Caki2 (cell line): ENCODE measurements at places on chromosomes 4 and X. TPM values are rescaled to one million over a fixed set of nuclear protein-coding genes. Genes with fewer than 3 reads are reported as not detected.

The USP51 gene
- total RNA-seq, result 0.06 and 0.14 TPM in 2 replicates

The RGS12 gene
- total RNA-seq, result 13.1 and 27.0 TPM in 2 replicates

The MAGEE2 gene
- total RNA-seq, result not detected in 2 replicates

The FRMD7 gene
- total RNA-seq, result not detected in 2 replicates

The GABRE gene
- 4.0 and 6.0 TPM in 2 replicates for total RNA-seq

The UCP1 gene
- not detected in 2 replicates for total RNA-seq

The BANK1 gene
- total RNA-seq, result 0.90 and 1.1 TPM in 2 replicates

The POU3F4 gene
- total RNA-seq, result not detected in 2 replicates

The XG gene
- total RNA-seq, result not detected in 2 replicates

The MANBA gene
- total RNA-seq, result 17.8 and 19.4 TPM in 2 replicates

The DCTD gene
- 159 and 160 TPM in 2 replicates for total RNA-seq

- DNase-seq, result no peak
Measured at GRCh38 chr4:171461191-171461590, 352.0 kb upstream of the GALNTL6 start.

- no peak for DNase-seq
Measured at GRCh38 chr4:94567811-94568210, 116.1 kb downstream of the PDLIM5 start.

- peak; percentile 45 for DNase-seq
Measured at GRCh38 chrX:76148753-76149152, 24.1 kb upstream of the PBDC1 start.

GRCh38 chrX:130878350-130879341 is 24.4 kb downstream of the ENOX2 start:
- DNase-seq, result peak; percentile 53

DNA sequence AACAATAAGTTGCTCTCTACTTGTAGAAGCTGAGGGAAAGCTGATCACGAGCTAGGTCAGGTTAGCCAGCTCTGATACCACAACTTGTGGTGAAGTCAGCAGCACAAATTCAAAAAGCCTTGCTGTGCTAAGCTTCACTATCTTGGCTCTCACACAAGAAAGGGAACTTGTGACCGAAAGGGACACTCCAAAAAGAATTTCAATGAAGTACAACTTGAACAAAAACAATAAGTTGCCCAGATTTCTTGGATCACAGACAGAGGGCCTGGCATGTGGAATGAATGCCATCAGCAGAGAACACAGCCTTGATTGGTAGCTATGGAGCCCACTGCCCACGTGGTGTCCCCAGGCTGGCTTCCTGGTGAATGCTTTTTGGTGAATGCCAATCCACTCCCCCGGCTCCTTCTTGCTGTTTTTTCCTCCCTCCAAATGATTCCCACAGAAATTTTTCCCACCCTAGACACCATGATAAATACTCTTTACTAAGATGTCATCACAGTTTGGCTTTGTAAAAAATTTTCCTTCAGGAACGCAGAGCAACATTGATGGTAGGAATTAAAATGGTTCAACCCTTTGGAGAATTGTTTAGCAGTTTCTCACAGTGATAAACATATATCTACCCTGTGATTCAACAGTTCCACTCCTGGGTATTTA is 82.6 kb downstream of the ANXA3 start:
- no peak for DNase-seq

GRCh38 chrX:144791298-144791697 is 456.0 kb upstream of the SPANXN1 start:
- DNase-seq, result no peak

DNA sequence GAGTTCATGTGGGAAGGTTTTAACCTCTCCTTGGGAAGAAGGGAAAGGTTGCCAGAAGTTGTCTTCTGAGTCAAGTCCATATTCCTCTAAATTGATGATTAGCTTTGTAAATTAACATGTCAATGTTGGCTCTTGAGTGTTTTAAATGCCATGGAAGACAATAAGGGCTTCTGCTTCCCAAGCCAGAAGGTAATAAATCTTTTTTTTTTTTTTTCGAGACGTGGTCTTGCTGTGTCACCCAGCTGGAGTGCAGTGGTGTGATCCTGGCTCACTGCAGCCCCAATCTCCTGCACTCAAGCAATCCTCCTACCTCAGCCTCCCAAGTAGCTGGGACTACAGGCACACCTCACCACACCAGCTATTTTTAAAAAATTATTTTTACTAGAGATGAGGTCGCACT is 5.0 kb upstream of the REST start:
- DNase-seq, result no peak

DNA sequence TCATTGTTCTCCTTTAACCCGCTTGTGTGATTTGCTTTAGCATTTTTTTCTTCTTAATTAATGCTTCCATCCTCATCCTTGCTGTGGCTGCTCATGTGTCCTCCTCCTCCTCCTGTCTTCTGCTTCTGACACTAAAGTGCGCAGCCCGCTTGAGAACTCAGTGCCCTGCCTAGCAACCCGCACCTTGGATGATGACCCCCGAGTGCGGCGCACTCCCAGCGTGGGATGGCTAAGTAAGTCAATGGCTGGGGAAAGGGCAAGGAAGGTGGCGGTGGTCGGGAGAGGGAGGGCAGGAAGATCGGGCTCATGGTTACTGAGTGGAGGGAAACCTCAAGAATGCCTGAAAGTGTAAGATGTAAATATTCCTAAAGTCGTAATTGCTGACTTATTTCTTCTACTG is 30.1 kb downstream of the SLC4A4 start:
- DNase-seq, result no peak

DNA sequence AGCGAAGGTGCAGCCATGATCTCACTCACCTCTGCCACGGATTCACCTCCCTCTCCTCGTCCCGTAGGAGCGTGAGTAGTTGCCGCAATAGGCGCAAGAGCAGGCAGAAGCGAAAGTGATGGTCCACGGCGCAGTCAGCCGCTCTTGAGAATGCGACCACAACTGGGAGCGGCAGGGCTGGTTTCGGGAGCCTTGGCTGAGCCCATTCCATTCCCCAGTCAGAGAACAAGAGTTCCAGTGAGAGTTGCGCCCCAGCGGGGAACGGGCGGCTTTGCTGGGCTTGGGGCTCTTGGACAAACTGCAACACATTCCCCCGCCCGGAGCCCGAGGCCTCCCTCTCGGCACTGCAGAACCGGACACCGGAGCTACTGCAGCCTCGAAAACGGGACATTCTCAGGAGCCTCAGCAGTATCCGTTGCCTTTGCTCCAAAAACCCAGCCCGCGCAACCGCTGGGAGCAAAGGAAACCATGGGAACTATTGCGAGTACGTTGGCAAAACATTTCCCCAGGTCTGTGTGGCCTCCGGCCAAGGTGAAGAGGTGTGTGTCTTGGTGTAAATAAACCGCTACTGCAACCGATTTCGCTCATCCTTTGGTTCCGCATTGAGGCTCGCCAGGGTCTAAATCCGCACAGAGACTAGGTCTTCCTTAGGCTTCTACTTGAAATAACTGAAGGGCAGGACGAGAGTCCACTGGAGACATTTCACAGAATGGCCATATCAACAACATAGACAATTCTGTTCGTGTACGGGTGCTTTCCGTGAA is 5.7 kb upstream of the ZBTB33 start:
- DNase-seq, result peak; percentile 69

- DNase-seq, result no peak
Measured at GRCh38 chrX:24702362-24703184, 8.9 kb downstream of the POLA1 start.

GRCh38 chr4:151865312-151865711 is 104.5 kb upstream of the GATB start:
- DNase-seq, result no peak

GRCh38 chr4:168511780-168512489 is 15.1 kb downstream of the PALLD start:
- DNase-seq, result no peak

- DNase-seq, result no peak
Measured at GRCh38 chr4:174305961-174306360, 22.2 kb downstream of the CEP44 start.

- DNase-seq, result no peak
Measured at GRCh38 chrX:124504111-124504983, 158.0 kb downstream of the SH2D1A start.

- peak; percentile 51 for DNase-seq
Measured at GRCh38 chrX:104430742-104431119, 135.3 kb upstream of the IL1RAPL2 start.

- DNase-seq, result no peak
Measured at GRCh38 chr4:55086578-55086977, 38.8 kb downstream of the KDR start.

- peak; percentile 36 for DNase-seq
Measured at GRCh38 chr4:158769175-158769921, 522 bp downstream of the FNIP2 start.

DNA sequence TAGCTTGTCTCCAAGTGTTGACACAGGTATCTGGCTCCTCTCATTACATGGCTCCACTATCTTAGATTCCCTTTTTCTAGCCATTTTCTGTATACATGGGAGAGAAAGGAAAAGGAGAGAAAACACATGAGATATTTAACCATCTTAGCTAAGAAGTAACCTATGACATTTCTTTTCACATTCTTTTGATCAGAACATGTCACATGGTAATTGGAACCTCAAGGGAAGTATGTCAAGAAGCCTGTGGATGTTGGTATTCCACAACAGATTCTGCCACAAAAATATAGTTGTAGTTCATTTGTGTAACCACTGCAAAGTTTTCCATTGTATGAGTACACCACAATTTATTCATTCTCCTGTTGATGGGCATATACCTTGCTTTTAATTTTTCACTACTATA is 18.7 kb upstream of the GABRB1 start:
- peak; percentile 18 for DNase-seq

- no peak for DNase-seq
Measured at GRCh38 chrX:23276475-23276874, 58.2 kb upstream of the PTCHD1 start.
